ENCODE measurements at places on chromosomes 11 and 22. TPM values are rescaled to one million over a fixed set of nuclear protein-coding genes. Genes with fewer than 3 reads are reported as not detected.

- no peak for DNase-seq
These were observed 5.5 kb downstream of the CATSPER1 start for GRCh38 chr11:66020618-66021357.

The IL10RA gene
- 0.46 TPM for total RNA-seq

The B4GAT1 gene
- 36.2 TPM for total RNA-seq

DNA sequence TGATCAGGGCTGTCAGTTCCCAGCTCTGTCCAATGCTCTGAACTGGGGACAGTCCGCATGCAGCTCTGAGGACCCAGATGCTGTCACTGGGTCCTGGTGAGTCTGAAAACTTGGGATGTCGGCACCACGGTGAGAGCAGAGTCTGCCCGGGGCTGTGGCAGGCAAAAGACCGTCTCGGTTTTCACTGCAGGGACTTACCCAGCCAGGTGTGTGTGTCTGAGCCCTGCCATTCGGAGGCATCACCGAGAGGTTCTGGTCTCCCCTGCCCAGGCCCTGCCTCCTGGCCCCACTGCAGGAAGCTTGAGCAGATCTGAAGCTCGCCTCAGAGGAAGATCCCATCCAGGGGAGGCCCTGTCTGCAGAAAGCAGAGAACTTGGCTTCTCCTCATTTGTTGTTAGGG is 5.2 kb downstream of the TP53AIP1 start:
- DNase-seq, result no peak

The TNNT3 gene
- not detected for total RNA-seq

The FGF4 gene
- not detected for total RNA-seq

GRCh38 chr11:41622707-41623359 is 163.4 kb upstream of the LRRC4C start:
- DNase-seq, result no peak

DNA sequence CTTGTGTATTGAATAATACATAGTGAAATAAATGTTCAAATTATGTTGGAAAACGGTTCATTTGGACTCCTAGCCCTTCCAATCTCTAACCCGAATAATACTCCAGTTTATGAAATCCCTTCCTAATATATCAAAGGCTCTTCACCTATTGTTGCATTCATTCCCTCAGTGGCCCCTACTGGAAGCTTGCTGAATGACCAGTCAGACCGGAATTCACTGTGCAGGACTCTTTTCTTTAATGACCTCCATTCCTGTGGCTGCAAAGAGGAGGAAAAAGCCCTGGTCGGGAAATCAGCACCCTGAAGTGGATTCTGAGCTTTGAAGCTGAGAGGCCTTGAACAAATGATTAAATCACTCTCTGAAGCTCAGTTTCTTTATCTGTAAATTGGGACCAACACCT is 19.1 kb upstream of the RCN1 start:
- DNase-seq, result no peak

DNA sequence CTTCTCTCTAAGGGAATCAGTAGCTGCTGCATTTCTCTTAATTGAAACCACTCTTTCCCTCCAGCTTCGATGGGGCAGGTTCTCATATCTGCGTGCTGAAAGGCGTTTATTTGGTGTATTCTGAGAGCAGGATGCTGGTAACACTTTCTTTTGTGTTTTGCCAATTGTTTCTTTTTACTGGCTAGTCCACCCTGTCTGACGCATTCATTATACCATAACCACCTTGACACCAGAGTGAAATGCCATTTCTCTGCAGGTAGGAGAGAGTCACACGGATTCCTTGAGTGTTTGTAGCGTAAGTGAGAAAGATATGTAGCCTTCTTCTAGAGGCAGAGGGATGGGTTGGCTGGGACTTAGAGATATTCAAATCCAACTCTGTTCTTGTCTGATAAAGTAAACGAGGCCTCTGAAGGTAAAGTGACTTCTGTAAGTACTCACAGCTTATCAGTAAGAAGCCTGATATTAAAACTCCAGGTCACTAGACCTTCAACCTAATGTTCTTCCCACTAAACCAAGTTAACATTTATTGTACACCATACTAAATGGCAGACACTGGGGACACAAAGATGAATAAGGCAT is 21.4 kb downstream of the CD44 start:
- no peak for DNase-seq

- DNase-seq, result no peak
These were observed 243.3 kb upstream of the B3GAT1 start for GRCh38 chr11:134655189-134655989.

- DNase-seq, result no peak
These were observed at the start of gene BSX for GRCh38 chr11:122981388-122982264. Gene BSX, minus strand, starts transcription at chr11:122981834. Its CDS starts 163 bp downstream, at chr11:122981671.

DNA sequence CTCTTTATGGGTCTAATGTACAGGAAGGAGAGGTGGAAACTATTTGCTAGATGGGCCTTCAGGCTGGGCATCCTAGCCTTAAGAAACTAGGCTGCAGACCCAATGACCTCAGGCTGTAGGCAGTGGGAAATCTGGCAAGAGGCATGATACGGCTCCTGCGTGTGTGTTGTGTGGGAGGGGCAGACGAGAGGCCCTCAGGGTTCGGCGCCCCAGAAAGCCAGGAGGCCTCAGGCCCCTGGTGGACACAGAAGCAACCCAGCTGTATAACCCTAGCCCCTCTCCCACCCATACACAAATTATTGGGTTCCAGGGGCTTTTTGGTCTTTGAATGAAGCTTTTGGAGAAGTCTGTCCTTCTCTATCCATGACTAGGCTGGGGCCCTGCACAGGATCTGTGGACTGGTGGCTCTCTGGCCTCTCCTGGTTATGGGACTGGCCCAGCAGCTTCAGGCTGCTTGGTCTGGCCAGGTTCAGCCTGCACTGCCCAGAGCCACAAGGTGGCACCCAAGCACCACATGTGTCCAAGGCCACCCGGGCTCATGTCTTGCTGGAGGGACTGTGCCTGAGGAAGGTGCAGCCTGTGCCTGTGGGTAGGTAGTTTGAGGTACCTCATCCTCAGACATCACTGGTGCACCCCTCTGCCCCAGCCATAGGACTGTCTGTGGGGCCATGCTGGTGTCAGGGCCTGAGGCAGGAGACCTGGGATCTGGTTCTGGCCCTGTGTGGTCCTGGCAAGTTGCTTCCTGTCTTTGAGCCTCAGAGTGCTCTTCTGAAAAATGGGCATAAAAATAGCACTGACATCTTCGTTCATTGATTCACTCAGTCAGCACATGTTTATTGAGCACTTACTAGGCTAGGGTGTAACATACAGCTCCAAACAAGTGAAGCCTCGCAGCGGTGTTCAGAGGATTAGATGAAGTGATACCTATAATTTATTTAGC is 87.5 kb downstream of the RRM1 start:
- DNase-seq, result peak; percentile 4

The C1QTNF5 gene
- total RNA-seq, result 0.87 TPM

- DNase-seq, result no peak
These were observed 785 bp downstream of the IGSF9B start for GRCh38 chr11:133955945-133956421.

The MAJIN gene
- not detected for total RNA-seq

DNA sequence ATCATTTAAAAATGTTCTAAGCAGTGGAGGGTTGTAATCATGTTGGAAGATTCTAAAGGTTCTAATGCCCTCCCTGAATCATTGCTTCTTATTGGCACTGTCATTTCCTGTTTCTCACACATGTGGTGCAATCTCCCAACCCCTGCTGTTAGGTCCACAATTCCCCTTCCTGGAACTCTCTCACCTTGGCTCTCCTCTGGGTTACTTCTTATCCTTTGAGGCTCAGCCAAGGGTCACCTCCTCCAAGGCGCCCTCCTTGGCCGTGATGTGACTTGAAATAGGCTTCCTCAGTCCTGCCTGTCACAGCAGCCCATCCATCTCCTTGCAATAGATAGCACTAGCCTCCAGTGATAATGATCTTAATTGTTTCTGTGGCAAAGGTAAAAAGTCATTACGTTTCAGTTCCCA is 149.8 kb downstream of the TTC17 start:
- no peak for DNase-seq

DNA sequence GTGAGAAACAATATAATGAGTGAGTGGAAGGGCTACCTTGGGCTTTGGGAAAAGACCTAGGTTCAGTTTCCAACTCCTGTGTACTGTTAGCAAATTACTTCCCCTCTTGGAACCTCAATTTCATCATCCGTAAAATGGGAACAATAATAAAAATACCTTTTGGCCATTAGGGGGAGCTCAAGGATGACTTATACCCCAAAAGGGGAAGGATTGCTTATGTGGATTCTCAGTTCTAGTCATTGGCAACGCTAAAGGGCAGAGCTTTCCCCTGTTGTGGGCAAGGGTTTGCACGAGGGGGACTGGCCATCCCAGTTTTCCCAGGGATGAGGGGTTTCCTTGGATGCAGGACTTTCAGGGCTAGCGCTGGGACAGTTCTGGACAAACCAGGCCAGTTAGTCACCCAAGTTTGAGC is 3.1 kb upstream of the COMMD9 start:
- DNase-seq, result no peak

The FIBIN gene
- total RNA-seq, result not detected

DNA sequence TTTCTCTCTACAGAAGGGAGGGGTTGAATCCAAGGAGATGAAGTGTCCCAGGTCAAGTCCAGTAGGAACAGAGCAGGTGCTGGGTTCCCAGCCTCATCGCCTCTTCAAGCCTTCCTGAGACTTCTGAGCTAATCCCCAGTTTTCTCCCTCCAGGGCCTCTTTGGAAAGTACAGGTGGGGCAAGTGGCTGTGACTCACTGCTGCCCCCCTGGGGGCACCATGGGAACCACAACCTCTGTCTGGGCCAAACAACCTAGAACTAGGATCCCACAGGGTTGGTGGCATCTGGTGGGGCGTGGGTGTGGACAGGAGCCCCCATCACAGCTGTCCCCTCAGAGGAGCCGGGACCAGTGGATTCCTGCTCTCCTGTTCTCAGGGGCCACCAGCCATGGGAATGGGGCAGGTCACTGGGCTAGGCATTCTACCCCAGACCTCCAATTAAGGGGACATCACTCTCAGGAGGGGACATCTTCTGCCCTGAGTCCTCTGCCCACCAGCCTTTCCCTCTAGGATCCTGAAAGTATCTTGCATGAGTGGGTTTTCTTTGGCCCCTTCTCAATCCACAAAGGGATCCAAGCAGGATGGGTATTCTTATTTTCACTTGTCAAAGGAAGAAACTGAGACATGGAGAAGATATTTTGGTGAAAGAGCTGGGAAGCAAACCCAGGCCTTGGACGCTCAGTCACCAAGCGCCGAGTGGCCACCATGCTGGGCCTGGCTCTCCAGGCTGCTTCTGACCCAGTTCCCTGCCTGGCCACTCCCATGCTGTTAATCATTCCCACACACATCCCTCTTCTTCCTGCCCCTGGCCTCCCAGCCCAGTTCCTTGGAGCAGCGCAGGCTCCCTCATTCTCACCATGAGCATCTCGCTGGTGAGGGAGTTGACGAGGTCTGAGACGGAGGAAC is 23.8 kb downstream of the LRRC10B start:
- no peak for DNase-seq

GRCh38 chr11:130452940-130453339 is 4.5 kb downstream of the ADAMTS15 start:
- no peak for DNase-seq

- no peak for DNase-seq
These were observed 5.4 kb downstream of the ATXN10 start for GRCh38 chr22:45677063-45677462.

- DNase-seq, result no peak
These were observed 80.7 kb downstream of the JRKL start for GRCh38 chr11:96470521-96470920.

- no peak for DNase-seq
These were observed at the start of gene CALCA for GRCh38 chr11:14971865-14972580. Gene CALCA, minus strand, starts transcription at chr11:14972351. Its CDS starts 1,159 bp downstream, at chr11:14971192.

- peak; percentile 76 for DNase-seq
These were observed 38.9 kb downstream of the MS4A2 start for GRCh38 chr11:60127311-60127811.

GRCh38 chr11:57249384-57250319 is 12.6 kb upstream of the APLNR start:
- no peak for DNase-seq

DNA sequence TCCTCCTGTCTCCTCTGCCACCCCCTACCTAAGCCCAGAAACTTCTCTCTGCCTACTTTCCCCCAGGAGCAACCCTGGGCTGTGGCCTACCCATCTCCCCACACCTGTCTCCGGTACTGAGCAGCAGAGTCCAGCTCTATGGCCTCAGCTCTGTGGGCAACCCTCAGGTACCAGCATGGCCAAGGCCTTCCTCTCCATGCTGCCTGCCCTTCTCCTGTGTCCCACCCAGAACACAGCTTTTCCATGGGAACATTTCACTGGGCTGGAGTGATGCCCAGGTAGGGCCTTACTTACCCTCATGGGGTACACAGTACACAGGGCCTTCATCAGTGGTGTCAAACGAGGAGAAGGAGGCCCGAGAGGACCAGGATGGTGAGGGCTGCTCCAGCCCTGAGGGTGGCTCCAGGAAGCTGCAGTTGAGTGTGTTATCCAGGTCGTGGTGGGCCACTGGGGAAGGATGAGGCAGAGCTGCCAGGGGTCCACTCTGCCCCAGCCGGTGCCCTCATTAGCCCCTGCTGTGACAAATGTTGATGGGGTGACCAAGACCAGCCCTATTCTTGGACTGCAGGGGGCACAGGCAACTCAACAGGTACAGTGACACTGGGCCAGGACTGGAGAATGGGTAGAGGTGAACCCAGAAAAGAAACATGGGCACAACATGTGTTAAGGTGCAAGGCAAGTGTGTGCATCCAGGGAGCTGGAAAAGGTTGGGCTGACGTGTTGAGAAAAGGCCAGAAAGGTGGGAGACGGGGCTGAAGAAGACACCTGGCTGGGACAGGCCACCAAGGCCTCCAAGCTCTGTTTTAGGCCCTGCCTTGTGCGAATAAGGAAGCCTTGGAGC is 10.3 kb downstream of the SCARF2 start:
- DNase-seq, result no peak

- DNase-seq, result no peak
These were observed 18.0 kb upstream of the TMEM135 start for GRCh38 chr11:87019613-87020271.

GRCh38 chr11:67780056-67780455 is 105.6 kb upstream of the ALDH3B2 start:
- no peak for DNase-seq

- DNase-seq, result peak; percentile 49
These were observed 60.2 kb upstream of the WNT11 start for GRCh38 chr11:76266286-76267100.

DNA sequence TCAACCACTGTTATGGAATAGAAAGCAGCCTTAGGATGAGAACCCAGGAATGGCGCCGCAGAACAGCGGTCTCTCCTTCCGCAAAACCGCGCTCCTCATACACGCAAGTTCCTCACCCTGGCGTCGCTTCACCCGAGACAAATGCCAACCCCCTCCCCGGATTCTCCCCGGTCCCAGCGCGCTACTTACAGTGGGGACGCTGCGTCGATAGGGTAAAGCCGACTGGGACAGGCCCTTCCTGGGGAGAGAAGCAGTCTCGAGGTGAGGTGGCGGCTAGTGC is 287 bp downstream of the RPS13 start:
- DNase-seq, result no peak

The SULT4A1 gene
- total RNA-seq, result 2.1 TPM

DNA sequence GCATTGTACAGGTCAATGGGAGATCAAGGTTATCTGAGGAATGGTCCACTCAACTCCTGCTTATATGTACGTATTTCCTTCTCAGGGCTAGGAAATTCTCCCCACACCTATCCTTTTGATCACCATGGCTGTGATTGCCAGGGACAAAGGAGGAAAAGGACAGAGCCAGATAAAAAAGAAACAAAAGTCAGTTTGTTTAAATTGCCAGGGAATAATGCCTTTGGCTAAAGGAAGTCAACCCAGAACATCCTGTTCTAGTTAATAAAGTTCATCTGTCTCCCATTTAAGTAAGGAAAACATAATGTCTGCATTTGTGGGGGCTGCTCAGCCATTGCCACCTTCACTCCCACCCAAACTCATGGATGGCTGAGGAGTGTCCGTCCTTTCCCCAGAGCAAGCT is 124.7 kb downstream of the ME3 start:
- no peak for DNase-seq

GRCh38 chr11:10824888-10825287 is 16.2 kb upstream of the EIF4G2 start:
- no peak for DNase-seq

GRCh38 chr11:78292109-78292803 is 103.5 kb downstream of the USP35 start:
- no peak for DNase-seq
